ENCODE measurements at places on chromosomes 2 and 18.
A peak's percentile ranks its signal among the peaks of the same experiment; 100 is the strongest.

DNA sequence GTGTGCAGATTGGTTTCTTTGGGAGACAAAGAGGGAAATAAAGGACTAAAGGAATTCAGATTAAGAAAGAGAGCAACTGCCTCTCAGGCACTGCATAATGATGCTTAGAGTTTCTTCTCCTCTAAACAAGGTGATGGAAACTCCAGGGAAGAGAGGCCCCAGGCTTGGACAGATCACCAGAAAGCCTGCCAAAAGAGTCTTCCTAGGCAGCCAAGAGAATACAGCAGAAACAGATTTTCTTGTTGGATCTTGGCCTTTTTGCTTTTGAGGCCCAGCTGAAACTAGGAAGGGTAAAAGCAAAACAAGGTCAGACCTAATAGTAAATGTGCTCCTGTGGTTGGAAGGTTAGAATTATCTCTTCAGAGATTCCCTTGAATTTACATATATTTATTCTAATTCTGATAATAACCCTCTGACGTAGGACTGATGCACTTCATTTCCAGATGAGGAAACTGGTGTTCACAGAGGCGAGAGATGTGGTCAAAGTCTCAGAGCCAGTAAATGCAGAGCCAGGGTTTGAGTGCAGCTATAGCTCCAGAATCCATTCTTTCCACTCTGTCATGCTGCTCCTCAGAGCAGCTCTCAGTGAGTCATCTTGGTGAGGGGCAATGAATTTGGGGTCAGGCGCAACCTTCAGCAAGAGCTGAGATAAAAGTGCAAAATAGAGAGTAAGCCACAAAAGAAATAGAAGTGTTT is 142.3 kb upstream of the FBXO11 start:
- DNase-seq, result no peak

DNA sequence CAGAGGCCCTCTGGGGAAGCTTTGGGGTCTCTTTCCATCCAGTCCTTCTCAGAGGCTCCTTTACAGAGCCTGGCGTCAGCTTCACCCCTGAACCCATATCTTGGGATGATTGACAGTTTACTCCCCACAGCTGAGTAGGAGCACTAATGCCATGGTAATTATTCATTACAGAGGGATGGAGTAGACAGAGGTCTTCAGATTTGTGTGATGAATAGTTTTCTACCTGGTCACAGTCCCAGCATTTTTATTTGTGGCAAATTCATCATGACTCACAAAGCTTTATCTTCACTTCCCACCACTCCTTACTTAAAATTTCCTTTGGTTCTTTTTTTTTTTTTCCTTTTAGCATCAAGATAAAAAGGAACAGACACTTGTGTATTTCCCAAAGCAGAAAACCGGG is 104.2 kb downstream of the CCDC85A start:
- no peak for DNase-seq

DNA sequence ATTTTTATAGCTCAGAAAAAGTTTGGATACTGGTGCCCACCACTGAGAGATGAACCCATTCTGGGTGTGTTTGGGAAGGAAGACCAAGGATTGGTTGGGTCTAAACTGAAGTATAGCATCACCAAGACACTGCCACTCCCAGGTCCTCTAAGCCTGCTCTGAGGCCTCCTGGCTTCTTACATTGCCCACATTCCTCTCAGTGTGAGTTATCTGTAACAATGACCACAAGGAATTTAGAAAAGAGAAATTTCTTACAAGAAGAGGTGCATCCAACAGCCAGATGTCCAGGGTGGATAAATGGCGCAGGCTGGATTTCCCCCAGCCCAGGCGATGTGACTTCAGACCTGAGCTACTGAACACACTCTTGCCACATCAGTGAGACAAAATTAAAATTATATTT is 1.6 kb upstream of the GPR45 start:
- DNase-seq, result no peak

DNA sequence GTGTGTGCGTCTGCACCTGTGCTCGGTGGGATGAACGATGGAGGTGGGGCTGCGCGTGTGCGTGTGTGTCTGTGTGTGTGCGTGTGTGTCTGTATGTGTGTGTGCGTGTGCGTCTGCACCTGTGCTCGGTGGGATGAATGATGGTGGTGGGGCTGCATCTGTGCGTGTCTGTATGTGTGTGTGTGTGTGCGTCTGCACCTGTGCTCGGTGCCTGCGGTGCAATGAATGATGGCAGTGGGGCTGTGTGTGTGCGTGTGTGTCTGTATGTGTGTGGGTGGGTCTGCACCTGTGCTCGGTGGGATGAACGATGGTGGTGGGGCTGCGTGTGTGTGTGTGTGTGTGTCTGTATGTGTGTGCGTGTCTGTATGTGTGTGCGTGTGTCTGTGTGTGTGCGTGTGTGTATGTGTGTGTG is 48.5 kb upstream of the CTDP1 start:
- DNase-seq, result no peak

DNA sequence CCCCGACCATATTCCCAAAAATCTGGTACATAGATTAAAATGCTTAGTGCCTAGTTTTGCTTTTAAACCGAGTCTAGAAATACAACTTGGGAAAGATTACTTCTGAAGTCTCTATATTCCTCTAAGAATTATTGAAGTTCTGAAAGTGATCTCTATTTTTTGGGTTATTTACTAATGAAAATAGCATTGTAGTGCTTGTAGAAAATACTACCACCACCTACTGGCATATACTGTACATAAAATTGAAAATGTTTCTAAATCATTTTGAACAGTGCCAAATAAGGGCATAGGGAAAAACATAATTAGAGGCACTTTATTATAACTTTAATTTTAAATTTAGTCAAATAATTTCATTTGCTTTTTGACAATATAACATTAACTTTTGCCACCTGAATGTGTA is 1399.6 kb upstream of the ZEB2 start:
- no peak for DNase-seq

- no peak for DNase-seq
Observed at GRCh38 chr2:58893656-58894351, 652.7 kb upstream of the FANCL start.

- DNase-seq, result no peak
Observed at GRCh38 chr2:239727776-239728600, 297.2 kb downstream of the NDUFA10 start.

DNA sequence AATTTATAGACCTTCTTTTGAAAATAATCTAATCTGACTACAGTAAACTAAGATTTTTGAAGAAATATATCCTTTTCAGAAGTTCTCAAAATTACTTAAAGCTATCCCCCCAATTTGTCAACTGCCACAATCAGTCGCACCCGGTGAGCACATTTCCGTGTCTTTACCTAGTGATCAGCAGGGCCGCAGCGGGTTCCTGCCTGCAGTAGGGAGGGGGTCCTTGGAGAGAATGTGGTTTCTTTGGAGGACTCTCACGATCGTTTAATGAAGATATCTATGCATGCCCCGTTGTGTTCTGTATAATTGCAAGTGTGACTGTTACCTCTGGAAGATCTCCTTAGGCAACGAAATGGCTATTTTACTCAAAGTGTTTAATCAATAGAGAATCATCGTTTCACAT is 251.9 kb upstream of the RAB12 start:
- no peak for DNase-seq

GRCh38 chr2:236177967-236178889 is 10.0 kb upstream of the GBX2 start:
- DNase-seq, result peak; percentile 32

GRCh38 chr2:199455545-199456382 is 2.0 kb downstream of the SATB2 start:
- DNase-seq, result no peak

- no peak for DNase-seq
Observed at GRCh38 chr2:225471482-225471881, 72.0 kb downstream of the NYAP2 start.

DNA sequence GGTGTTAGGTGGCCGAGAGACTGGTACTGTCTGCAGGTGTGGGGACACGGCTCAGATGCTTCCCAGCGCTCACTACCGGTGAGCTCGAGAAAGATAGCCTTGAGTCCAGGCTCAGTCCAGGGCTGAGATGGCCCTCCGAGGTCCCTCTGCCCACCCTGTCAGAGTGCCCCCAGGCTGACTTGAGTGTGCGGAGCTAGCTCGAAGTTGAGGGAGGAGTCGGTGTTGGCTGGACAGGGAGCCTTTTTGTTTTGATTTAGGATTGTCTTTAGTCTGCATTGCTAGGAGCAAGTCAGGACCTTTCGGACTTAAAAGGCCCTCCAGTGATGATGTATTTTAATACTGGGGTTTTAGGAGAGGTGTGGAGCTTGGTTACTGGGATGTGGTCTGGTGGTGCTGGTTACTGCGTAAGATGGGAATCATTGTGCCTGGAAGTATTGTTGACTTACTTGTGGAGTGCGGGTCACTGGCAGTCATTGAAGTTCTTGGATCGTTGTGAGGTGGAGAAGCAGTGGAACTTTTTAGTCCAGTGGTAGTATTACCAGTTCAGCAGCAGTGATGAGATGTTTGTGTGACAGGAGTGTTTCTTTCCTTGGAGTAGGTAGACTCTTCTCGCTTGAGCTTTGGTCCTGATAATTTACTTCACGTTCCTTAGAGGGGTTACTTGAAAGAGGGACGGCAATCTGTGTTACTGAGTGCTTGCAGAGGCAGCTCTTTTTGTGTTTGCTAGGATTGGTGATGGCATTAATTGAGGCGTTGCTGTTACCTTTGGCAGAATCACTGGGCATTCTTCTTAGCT is 633 bp downstream of the KIAA1328 start:
- DNase-seq, result no peak

GRCh38 chr2:120930236-120930635 is 194.6 kb downstream of the GLI2 start:
- no peak for DNase-seq

DNA sequence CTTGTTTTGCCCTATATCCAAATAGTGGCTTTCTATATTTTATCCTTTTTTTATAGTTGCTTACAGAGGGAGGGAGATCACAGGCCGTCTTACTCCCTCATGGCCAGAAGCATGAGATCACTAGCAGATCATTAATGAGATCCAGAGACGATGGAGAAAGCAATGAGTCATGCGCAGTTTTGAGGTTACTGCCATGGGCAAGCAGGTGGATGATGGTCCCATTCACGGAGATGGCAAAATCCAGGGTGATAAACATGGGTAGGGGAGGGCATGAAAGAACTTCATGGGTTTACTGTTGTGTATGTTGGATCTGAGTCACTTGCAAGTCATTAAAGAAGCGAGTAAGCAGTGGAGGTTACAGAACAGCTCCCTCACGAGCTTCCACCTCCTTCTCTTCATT is 60.4 kb downstream of the C18orf63 start:
- no peak for DNase-seq

GRCh38 chr2:97995026-97995733 is 568 bp downstream of the TMEM131 start:
- DNase-seq, result peak; percentile 22

DNA sequence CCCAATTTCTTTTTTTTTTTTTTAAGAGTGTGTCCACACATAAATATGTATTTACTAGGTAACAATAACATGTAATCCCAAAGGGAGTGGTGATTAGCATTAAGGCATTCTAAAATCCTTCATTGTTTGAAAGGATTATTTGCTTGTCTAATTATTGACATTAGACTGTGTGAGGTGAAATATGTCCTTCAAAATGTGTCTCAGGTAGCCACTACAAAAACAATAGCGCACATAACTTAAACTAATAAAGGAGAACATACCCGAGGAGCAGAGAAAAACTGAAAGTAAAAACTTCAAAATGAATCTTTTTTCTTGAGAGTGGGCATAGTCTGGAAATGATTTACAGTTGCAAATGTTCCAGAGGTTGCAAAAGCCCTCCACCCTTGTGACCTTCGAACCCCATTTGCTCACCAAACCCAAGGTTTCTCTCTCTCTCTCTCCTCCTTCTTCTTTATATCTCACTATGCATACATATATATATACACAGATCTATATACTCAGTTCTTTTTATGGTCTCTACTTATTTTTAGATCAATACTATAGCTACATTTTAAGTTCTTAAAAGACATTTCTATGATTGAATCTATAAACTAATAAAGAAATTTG is 24.4 kb upstream of the FRZB start:
- no peak for DNase-seq

DNA sequence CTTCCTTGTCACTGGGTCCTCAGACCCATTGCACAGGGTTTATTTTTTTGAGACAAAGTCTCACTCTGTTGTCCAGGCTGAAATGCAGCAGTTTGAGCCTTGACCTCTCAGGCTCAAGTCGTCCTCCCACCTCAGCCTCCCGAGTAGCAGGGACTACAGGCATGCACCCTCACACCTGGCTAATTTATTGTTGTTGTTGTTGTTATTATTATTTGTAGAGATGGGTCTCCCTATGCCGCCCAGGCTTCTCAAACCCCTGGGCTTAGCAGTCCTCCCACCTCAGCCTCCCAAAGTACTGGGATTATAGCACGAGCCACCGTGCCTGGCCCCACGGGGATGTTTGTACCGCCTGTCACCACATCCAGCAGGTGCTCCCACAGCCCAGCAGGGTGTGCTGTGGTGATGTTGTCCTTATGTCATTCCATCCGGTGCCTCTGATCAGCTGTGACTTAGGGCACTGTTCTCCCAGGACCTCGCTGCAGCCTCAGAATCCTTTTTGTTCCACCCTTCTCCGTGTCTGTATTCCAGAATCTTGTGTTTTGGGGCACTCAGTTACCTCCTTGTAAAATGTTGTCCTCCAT is 182.3 kb downstream of the INO80D start:
- no peak for DNase-seq

DNA sequence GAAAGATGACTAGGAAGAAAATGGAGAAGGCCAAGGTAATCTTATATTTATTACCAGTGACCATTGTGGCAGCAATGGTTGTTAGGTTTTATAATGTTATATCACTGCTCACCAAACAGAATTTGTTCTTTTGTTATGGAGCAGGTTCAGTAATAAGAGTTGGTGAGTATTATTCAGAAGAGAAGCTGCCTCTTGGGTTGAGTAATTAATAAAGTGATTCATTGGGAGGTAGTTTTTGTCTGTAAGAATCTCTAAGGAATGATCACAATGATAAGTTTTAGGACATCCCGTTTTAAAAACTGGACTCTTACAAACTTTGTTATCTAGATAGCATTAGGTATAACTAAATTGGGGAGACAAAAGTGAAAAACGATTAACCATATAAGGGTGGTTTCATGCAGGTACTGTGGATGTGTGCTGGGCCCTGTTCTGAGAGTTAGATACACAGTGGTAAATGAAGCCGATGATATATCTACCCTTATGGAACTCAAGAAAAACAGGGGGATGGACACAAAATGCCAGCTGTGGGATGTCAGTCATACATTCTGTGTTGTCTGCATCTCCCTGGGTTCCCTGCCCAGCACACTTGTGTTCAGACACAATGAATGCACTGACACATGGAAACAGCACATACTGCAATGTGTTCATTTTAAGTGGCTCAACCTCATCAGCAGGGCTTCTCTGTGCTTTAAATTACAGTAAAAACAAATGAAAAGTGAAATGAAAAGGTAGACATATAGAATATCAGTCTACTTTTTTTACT is 7.5 kb downstream of the MAP4K4 start:
- no peak for DNase-seq

DNA sequence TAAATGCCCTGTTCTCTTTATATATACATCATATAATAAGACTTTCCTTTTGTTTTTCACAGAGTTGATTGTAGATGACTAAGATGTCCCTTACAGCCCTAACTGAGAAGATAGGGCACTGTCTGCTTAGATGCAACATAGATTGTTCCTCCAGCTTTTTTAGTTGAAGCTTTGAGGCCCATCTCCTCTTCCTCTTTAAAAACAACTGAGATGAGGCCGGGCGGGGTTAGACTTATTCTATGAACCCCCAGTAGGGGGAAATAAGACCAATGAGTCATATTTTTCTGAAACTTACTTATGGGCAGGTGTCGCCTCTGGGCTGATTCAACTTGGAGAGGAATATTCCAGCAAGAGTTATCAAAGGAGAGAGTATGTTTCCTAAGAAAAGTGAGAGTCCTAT is 84.6 kb downstream of the FBXO15 start:
- DNase-seq, result peak; percentile 38

Data from activated CD4-positive, alpha-beta T cell treated with anti-CD3 and anti-CD28 coated beads for 24 hours (primary cell).